ENCODE measurements at places on chromosomes 4 and X.

GRCh38 chr4:130712038-130712437 is 1616.1 kb downstream of the C4orf33 start:
- H3K36me3 ChIP-seq: no peaks in the 10 kb centered on the region
- DNase-seq: no peak
- no peaks in the 10 kb centered on the region for H3K27me3 ChIP-seq
- H3K4me3 ChIP-seq: no peak overlapping the region

- no peak overlapping the region for H3K4me3 ChIP-seq
- H3K4me1 ChIP-seq: peaks cover 2% of the 10 kb centered on the region
Measured at GRCh38 chr4:109910256-109910655, 2.4 kb upstream of the EGF start.

DNA sequence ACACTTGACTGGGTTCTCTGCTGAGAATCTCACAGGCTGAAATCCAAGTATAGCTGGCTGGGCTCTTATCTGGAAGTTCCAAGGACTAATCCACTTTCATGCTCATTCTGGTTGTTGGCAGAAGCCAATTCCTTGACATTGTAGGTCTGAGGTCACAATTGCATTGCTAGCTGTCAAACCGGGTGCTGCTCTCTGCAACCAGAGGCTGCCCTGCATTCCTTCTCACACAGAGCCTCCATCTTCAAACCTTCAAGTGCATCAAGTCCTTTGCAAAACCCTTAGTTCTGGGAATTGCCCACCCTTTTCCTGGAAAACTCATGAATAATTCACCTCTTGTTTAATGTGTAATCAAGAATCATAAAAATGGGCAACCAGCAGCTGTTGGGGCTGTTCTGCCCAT is 404.2 kb downstream of the KCNIP4 start:
- H3K4me3 ChIP-seq: no peak overlapping the region
- no peaks in the 10 kb centered on the region for H3K4me1 ChIP-seq
- DNase-seq: no peak
- H3K27ac ChIP-seq: no peak overlapping the region

- H3K27ac ChIP-seq: no peak overlapping the region
- no peak for DNase-seq
- no peaks in the 10 kb centered on the region for H3K27me3 ChIP-seq
- H3K36me3 ChIP-seq: no peaks in the 10 kb centered on the region
Measured at GRCh38 chrX:22378296-22378695, 105.6 kb downstream of the CBLL2 start.

DNA sequence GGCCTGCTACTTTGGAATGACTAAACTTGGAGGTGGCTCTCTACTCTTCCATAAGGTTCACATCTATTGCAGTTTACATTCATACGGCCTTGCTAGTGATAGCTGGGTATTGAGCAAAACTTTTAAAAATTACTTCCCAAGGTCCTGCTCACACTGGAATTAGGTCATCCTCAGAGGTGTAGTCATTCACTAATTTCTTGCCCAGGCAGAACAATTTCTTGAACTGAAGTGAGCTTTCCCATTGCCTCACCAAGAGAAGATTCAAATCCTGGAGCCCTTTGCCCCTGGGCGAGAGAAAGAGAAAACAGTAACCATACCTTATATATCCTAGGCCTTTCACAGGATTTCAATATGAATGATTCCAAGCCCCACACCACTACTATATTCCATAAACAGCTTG is 109.2 kb downstream of the GUCY2F start:
- H3K4me1 ChIP-seq: no peaks in the 10 kb centered on the region
- no peak overlapping the region for H3K27ac ChIP-seq

DNA sequence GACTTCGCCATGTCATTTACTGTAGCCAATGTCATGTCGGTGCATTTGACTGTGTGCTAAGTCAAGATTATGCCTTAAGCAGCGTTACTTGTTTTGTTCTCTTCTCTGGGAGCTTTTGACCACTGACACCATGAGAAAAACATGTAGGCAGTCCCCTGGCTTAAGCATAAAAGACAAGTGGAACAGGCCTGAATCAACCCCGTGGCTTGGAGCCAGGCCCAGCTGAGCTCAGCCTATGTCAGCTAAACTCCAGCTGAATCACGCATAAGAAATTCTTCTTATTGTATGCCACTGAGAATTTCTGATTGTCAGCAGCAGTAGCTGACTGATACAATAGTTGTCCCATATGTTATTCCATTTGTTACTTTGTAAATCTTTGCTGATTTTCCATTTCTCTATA is 261.9 kb downstream of the CBLL2 start:
- DNase-seq: no peak
- no peaks in the 10 kb centered on the region for H3K27me3 ChIP-seq
- no peak overlapping the region for H3K27ac ChIP-seq

- no peaks in the 10 kb centered on the region for H3K36me3 ChIP-seq
- no peak for DNase-seq
- no peaks in the 10 kb centered on the region for H3K27me3 ChIP-seq
- H3K4me3 ChIP-seq: no peak overlapping the region
- no peak overlapping the region for H3K27ac ChIP-seq
- H3K4me1 ChIP-seq: no peaks in the 10 kb centered on the region
Measured at GRCh38 chrX:9717376-9717775, 48.3 kb downstream of the GPR143 start.
